ENCODE measurements at places on chromosomes 3 and 15.

- DNase-seq = no peak
Observed at GRCh38 chr3:49759226-49759625, 27.1 kb downstream of the IP6K1 start.

DNA sequence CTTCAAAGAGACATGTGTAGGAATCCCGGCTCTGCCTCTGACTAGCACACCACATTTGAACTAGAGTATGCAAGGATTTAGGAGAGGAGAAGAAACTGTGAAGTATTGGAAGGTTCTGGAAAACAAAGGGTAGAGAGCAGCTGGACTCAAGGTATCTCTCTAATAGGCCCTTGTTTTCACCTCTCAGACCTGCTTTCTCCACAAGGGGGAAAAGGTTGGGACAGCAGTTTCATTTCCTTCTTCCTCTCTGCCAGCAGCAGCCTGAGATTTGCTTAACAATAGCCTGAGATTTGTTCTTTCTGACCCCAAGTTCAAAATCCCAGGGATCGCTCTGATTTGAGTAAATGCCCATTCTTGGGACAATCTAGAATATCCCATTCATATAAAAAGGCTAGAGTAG is 430.6 kb upstream of the MCTP2 start:
- DNase-seq = no peak

GRCh38 chr3:100335434-100335833 is 877 bp downstream of the NIT2 start:
- peak; percentile 41 for DNase-seq

DNA sequence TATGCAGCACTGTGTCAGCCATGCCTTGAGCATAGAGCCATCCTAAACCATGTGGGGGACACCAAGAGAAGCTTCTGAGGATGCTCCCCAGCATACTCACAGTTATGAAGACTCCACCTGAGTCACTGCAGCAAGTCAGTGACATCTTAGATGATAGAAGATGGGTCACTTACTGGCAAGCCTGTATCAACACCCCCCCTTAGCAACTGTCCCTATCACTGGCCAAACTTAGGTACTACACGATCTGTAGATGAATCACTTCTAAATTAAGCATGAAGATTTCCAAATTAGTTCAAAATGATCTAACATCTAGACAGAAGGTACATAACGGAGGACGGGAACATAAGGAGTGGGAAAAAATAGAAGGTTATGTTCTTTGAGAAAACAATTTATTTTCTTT is 13.2 kb upstream of the LMCD1 start:
- no peak for DNase-seq

GRCh38 chr3:80233576-80233975 is 465.8 kb upstream of the ROBO1 start:
- DNase-seq = no peak

GRCh38 chr3:9704347-9705322 is 1.0 kb downstream of the CPNE9 start:
- DNase-seq = no peak

- DNase-seq = no peak
Observed at GRCh38 chr3:80338366-80338765, 570.6 kb upstream of the ROBO1 start.

GRCh38 chr3:139308560-139308959 is 35.3 kb upstream of the MRPS22 start:
- no peak for DNase-seq

DNA sequence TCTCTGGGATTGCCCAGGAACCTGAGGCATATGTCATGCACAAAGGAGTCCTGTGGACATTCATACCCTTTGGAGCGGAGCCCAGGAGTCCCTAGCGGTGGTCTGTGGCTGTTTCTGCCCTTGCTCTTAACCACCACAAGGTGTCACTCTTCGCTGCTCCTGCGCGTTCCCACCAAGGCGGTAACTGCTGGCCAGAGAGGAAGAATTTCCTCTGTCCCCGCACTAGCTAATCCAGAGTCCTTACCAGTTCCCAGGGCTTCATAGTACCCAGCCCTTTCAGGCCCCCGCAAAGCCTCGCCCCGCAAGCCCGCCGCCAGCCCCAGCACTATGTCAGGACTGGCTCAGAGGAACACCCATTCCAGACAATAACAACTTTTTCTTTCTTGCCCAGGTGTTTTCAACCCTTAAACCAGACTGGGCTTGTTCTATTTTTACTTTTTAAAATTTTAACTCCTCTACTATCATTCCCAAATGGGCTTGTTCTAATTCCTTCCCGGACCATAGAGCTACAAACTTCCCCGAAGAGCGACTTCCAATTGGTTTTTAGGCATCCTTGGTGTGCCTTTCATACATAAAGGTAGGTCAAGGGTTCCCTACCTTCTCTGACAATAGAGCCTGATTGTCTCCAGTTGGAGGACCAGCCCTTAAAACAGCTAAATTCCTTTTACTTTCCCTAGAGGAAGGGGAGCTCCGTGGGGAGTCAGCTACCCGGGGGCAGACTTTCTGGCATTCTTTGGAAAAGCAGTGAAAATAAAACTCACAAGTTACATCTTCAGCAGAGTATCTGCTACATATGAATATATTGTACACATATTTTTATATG is 31.8 kb upstream of the ZNF774 start:
- peak; percentile 82 for DNase-seq

- DNase-seq = no peak
Observed at GRCh38 chr3:59249004-59249403, 199.2 kb upstream of the CFAP20DC start.

DNA sequence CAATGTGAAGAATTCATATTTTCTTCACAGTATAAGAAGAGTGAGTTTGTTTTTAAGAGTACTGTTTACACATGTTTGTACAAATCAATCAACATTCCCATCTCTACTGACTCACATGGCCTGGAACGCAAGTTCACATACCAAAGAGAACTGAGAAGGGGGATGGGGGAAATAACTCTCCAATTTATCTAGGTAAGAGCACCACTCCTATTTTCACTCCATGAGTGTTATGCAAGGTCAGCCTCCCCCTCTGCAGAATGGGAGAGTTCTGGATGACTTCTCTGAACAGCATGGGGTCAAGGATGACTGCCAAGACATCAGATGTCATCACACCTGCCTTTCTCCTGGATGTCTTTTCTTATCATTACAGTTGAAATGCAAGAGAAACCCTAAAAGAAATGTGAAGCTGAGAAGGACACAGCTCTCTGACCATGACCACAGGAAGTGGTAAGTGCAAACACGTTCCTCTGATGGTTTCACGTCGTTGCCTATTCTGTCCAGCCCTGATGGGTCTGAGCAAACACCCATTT is 95.2 kb downstream of the SEMA6D start:
- peak; percentile 4 for DNase-seq

- DNase-seq = no peak
Observed at GRCh38 chr3:27503526-27503925, 19.3 kb upstream of the SLC4A7 start.

- peak; percentile 7 for DNase-seq
Observed at GRCh38 chr15:40313531-40314398, 6.0 kb upstream of the PLCB2 start.

- DNase-seq = peak; percentile 17
Observed at GRCh38 chr3:146160321-146160963, 542 bp downstream of the PLOD2 start.

DNA sequence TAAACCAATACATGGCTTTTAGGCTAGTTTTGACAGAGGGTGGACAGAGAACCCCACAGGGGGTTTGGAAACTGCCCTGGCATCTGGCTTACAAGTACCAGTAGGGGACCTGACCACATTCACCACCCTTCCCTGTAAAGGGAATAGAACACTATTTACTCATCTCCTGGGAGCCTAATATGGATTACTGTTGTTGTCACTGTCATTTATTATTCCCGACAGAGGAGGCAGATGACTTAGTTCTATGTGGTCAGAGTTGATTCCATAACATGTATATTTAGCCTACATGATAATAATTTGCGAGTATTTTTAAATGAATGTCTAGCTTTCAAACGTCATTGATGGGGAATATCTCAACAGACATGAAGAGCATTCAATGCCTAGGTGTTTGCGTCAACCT is 15.9 kb downstream of the ZBTB38 start:
- no peak for DNase-seq

DNA sequence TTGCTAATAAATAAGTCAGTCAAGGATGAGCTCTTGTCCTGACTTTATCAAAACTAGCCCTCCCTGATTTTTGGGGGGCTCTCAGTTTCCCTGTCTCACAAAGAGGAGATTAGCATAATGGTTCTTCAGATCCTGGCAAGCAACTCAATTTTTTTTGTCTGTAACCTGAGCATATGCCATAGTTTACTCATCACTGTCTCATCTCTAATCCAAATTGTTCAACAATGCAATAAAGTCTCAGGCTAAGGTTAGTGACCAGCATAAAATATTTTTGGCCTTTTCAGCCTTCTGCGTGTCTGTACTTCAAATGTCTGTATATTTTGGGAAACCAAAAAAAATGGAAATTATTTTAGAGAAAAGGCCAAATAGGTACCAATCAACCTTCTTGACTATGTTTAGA is 465.6 kb upstream of the TPRG1 start:
- DNase-seq = no peak

- DNase-seq = no peak
Observed at GRCh38 chr3:155891321-155891720, 20.9 kb downstream of the GMPS start.

DNA sequence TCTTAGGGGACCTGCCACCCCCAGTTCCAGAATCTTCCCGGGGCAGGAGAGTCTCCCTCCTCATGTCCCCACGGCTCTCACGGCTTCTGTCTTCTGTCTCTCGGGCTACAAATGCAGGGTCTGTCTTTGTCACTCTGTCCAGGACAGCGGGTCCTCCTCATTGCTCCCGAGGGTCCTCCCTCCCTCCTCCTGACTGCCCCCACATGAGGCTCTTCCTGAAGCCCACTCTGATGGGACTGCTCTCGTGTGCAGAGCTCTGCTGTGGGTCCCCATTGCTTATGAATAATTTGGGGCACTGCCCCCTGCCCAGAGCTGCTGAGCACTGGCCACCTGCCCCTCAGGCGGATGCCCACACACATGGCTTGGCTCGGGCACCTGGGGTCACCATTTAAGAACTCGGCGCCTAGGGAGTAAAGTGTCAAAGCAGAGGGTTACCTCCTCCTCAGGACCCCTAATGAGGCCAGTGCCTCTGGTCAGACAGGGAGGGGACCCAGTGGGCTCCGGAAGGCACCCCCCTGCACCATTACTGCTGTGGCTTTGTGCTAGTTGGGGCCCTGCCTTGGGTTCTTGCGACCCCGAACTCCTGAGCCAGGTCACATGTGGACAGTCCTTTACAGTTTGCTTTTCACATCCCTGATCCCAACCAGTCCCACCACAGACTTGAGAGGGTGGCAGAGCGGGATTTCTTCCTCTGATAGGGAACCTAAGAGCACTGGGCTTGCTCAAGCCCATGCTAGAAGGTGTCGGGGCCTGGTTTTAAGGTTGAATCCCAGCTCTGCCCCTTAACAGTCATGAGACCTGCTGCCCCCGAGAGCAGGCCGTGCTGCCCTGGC is 22.1 kb downstream of the HDAC11 start:
- no peak for DNase-seq

DNA sequence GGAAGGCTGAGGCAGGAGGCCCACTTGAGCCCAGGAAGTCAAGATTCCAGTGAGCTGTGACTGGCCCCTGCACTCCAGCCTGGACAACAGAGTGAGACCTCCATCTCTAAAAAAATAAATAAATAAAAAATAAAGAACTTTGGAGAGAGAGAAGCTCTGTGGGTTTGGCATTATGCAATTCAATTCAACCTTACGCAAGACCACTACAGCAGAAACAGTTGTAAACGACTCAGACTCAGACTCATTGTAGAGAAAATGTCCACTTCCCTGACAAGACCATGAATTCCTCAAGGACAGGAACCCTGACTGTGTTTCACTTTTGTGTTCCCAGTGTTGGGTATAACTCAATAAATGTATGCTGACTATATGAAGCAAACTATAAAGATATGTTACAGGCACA is 90.3 kb upstream of the C3orf80 start:
- no peak for DNase-seq

- no peak for DNase-seq
Observed at GRCh38 chr15:77530576-77530975, 102.1 kb downstream of the LINGO1 start.

- peak; percentile 19 for DNase-seq
Observed at GRCh38 chr3:42192334-42193200, 73.4 kb downstream of the CCK start.

- DNase-seq = no peak
Observed at GRCh38 chr3:111069974-111070771, 1.4 kb upstream of the NECTIN3 start.

DNA sequence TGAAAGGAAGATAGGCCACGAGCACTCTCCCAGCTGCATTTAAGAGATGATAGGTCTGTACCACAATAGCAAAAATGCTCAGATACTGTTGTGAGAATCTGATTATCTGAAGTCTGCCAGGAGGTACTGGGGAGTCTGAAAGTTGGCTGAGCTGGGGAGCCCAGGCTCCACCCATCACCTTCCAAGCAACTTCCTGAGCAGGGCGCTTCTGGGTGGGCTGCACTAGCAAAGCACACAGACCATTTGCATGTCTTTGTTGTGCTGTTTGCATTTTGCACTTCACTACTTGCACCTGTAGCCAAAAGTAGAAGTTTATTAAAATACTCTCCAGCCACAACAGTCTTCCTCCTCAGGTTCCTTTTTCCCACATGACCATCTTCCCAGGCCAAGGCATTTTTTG is 133.2 kb downstream of the ALDH1A2 start:
- no peak for DNase-seq

DNA sequence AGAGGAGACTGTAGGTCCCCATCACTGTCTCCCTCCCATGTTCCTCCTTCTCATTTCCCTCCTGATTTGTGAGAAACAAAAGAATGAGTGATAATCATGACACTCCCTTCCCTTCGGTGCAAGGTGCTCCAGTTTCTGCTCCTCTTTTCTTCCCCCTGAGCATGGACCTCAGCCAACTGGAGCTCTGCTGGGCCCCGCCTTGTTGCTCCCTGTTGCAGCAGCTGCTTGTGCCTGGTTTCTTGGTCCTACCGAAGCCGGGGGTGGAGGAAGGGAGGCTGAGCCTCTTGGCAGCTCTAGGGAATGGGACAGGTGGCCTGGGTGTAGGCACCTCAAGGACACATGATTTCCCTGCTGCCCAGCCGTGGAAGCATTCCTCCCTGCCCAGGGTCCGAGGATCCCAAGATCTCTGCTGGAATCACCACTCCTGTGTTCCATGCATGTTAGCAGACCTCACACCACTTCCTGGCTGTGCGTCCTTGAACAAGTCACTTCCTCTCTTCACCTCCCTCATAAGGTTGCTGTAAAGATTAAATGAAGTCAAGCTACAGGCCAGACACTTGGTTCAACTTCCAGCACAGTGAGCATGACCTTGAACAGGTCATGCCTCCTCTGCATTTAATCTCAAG is 131.6 kb upstream of the ABHD17C start:
- DNase-seq = no peak

Data from activated CD4-positive, alpha-beta T cell treated with anti-CD3 and anti-CD28 coated beads, Interleukin-10, Interleukin-2, amounts not matched to agents 100 ng/mL and 50 ng/mL, durations not matched to agents 16 hours and 8 hours (primary cell).